Lower leg skin (tissue), 4 donors: ENCODE measurements at places on chromosomes 7 and 10. TPM values are rescaled to one million over a fixed set of nuclear protein-coding genes. Genes with fewer than 3 reads are reported as not detected.

GRCh38 chr10:70260259-70260658 lies 23.5 kb downstream of the NPFFR1 start:
- DNase-seq: peak; percentile 66

DNA sequence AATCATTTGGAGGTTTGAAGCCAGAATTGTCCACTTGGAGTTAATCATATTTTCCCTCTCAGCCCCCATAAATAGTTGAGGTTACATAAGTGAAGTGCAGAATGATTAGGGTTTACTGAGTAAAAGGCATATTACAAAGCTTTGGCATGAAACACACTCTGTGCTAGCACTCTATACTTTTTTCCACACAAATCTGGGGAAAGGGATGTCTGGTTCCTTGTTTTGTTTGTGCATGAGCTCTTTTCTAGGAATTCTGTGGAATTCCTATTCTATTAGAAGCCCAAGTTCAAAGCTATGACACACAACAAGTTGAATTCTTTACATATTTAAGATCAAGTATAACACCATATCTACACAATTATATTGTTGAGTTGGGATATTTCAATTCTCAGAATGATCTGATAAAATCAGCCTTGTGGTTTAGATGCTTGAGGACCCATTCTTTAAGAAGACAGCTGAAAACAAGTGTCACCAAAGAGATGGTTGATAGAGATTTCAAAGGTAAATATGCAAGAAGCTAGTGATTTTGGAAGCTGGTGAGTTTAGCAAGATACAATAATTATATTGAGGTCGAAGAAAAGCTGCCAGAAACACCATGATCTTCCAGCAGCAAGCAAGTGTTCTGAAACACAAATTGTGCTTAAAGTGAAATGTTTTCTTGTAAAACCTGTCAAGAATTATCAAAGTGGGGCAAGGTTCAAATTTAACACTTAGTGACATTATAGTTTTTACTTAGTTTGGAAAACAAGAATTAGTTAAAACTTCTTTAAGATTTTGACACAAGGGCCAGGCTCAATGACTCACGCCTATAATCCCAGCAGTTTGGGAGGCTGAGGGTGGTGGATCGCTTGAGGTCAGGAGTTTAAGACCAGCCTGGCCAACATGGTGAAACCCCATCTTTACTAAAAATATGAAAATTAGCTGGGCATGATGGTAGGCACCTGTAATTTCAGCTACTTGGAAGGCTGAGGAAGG lies 122.6 kb downstream of the INHBA start:
- DNase-seq: no peak

TMEM26 gene
- total RNA-seq: not detected

LYZL2 gene
- total RNA-seq: not detected

C7orf25 gene
- total RNA-seq: 5.9 TPM

SEMA3A gene
- total RNA-seq: 1.6 TPM

DNA sequence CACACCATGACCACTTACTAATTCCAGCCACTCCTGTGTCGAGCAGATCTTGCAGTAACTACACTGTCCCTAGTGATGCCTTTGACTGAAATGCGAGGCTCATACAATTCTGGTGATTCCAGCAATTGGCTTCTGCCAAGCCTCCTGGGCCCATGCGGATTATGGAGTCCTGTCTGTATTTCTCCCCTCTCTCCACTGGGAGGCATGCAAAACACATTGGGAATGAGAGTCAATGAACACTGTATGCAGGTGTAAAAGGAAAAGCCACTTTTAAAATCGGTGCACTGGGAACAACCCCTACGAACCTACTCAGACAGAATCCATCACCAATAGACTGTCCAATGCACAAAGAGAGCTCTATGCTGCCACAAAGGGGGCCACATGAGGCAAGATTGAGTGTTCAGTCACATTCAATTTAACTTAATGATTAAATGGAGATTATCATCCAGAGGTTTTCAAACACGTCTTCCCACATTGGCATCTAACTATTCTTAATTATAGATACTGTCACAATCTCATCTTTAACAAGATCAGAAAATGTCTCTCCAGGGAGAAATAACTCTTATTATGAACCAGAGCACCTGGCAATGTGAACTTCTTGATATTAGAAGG lies 550.6 kb downstream of the GLRX3 start:
- no peak for DNase-seq

- no peak for DNase-seq
Measured at GRCh38 chr10:59873896-59874295, 32.5 kb downstream of the CCDC6 start.

CLDN4 gene
- 319 TPM for total RNA-seq

- no peak for DNase-seq
Measured at GRCh38 chr7:130473876-130474275, 18.0 kb upstream of the MEST start.

DNA sequence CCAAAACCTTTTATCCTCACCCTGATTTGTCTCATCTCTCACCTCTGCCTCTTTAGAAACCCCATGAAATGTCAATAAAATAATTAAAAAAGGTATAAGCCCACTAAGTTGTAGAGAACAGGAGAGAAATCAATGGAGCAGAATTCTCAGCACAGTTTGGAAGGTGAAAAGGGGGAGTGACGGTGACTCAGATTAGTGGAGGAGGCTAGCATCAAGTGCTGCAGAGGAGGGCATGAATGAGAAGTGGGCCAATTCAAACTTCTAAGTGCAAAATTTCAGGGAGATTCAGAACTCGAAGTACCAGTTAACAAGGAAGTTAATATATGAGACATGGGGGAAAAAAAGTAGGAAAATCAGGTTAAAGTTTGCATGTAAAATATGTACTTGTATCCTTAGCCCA lies 34.9 kb upstream of the ETV1 start:
- DNase-seq: no peak

GRCh38 chr7:101235050-101235449 lies 2.6 kb downstream of the CLDN15 start:
- no peak for DNase-seq

DNA sequence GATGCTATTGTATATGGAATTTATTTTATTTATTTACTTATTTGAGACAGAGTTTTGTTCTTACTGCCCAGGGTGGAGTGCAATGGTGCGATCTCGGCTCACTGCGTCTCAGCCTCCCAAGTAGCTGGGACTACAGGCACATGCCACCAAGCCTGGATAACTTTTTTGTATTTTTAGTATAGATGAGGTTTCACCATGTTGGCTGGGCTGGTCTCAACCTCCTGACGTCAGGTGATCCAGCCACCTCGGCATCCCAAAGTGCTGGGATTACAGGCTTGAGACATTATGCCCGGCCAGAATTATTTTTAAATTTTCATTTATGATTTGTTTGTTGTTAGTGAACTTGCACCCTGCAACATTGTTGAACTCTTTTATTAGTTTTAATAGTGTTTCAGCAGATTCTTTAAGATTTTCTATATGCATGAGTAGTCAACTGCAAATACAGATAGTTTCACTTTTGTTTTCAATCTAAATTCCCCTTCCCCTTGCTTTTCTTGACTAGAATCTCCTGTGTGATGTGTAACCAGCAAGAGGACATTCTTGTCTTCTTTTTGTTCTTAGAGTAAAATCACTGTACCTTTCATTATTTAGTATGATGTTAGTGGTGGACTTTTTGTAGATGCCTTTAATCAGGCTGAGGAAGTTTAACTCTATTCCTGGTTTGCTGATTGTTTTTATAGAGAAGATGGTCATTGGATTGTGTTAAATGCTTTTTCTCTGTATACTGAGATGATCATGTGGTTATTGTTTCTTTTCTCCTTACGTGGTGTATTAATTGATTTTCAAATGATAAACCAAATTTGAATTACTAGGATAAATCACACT lies 27.8 kb downstream of the ZNF33A start:
- DNase-seq: no peak

DNAJC12 gene
- not detected for total RNA-seq

DNA sequence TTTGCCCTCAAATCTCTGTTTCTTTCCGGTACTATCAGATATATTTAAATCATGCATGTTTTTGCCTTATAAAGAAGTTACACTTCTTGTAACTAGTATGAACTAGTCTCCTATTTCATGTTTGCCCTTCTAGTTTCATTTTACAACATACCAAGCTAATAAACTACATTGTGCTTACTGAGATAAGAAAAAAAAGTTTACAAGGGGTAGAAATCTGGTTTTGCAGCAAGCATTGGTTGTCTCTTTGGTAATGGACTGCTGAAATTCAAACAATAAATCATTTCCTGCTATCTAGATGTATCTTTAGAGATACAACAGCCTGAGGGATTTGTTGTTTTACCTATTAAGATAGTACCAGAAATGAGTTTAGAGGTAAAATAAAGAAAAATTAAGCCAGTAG lies 18.8 kb downstream of the PTTG1IP2 start:
- DNase-seq: no peak

DNA sequence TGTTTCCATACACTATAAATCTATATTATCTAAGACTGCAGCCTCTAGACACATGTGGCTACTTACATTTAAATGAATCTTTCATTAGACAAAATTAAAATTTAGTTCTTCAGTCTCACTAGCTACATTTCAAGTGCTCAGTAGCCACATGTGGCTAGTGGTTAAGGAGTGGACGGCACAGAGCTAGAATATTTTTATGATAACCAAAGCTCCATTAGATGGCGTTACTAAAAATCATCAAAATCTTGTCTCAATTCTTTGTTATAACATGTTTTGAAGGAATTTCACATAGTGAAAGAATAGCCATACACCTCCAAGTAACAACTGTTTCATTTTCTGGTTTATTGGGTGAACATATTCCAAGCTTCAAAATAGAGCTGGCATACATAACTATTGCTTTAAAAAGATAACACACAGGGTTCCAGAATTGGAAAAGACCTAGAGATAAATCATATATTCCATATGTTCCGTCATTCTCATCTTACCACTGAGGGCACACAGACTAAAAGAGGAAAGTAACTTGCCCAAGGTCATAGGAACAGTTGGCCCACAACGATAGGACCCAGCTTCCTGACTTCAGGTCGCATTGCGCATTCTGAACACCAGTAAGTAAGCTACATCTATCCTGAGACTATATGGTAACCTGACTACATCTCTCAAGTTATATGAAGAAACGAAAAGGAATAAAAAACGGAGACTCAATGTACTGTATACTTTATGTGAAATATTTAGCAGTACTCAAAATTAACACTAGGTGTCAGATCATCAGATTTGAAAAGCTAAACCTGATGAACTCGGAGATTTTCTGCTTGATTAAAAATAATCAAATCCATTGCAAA lies 66.6 kb downstream of the CAV1 start:
- DNase-seq: no peak

DNA sequence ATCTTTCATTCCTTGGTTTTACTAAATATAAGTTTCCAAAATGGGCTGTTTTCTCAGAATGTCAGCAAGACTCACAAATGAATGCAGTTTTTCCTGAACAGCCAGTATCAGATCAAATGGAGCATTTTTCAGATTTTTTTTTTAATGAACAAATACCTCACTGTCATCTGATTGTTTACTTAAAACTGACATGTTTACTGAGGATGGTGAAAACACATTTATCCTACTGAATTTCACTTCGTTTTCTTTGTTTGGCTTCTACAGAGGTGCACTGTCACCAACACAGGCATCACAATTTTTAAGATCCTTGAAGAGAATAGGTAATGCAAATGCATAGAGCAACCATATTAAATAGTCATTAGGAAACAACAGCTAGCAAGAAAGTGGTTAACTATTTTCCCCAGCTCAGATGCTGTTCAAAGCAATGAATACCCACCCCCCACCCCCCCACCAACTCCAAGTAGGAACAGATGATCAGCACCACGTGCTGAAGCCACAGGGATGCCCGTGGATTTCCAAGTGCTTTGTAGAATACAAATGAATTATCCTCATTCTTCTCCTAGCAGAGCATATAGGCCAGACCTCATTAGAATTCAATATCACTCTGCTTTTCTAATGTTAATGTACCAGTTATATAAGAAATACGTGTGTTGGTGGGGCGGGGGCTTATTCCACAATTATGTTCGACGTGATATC lies 205.9 kb downstream of the SKAP2 start:
- no peak for DNase-seq

DNA sequence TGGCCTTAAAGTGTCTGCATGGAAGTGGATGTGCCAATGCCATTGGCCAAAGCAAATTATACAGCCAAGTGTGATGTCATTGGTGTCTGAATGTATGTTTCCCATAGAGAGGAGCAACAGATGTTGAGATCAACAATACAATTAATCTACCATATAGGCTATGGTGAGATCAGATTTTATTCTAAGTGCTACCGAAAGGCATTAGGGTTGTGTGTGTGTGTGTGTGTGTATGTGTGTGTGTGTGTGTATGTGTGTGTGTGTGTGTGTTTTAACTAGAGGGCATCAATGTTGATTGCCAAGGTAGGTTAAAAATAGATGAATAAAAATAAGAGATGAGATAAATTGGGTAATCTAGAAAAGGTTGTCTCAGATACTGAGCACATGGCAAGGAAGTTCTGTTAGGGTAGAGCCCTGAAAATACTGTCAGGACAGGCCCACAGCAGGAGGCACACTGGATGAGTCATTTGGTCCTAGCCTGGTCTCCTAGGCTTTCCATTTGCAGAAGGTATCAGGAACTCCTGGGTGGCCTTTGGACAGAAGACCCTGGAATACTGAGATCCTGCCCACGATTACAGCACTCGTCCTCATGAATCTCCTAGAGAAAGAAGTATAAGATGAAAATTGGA lies 446.0 kb upstream of the PODXL start:
- no peak for DNase-seq

DNA sequence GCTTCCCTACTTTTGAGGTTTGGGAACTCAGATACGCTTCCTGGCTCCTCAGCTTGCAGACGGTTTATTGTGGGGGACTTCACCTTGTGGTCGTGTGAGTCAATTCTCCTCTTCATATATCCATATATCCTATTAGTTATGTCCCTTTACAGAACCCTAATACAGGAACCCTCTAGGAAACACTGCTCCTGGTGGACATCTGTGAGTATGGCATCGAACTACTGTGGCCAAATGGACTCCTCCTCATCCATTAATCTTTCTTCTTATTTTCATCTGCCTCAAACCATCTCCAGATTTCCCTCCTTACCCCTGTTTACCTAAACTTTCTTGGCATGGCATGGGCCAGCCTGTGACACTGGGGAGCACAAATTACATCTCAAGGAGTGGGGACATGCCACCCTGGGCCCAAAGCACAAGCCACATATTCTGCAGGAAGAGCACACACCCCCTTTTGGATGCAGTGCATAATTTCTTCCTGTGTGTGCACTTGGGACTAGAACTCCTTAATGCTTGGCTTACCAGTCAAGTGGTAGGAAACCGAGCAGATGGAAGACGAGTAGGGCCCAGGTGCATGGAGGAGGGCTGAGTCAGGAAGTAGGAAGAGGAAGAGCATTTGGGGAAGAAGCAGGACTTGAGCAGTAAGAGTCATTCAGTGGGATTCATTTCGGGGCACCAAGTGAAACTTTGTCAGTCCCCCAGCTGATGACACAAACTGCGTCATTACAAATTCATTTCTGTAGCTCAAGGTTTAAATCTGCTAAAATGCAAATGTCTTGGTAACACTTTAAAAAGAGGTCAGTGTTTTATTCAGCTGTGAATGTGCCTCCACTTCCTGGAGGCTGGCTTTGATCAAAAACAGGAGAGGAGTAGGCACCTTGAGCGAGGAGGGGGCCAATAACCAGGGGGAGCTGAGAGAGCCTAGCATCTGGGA lies 80.8 kb upstream of the PLXNA4 start:
- no peak for DNase-seq

PLAC9 gene
- total RNA-seq: 9.7 TPM
